WTC11 (cell line): ENCODE measurements at places on chromosomes 12 and 14. TPM values are rescaled to one million over a fixed set of nuclear protein-coding genes. Genes with fewer than 3 reads are reported as not detected.

Gene B3GNT4
- 1.6 to 2.0 TPM (median 1.6 TPM) in 3 replicates for total RNA-seq

Gene LTBP2
- 1.2 TPM in 3 replicates for total RNA-seq

Gene C12orf60
- 1.3 to 2.0 TPM (median 1.8 TPM) in 3 replicates for total RNA-seq

Gene SCFD1
- 69.1 to 79.1 TPM (median 77.5 TPM) in 3 replicates for total RNA-seq

Gene RFX4
- total RNA-seq: 0.14 to 0.26 TPM in 2 of 3 replicates, not detected in the other

Gene CDCA3
- 47.1 to 61.8 TPM (median 49.1 TPM) in 3 replicates for total RNA-seq

Gene CMKLR1
- 1.4 to 1.9 TPM (median 1.6 TPM) in 3 replicates for total RNA-seq

Gene CLEC4E
- total RNA-seq: not detected in 3 replicates

- H3K4me1 ChIP-seq: peaks cover 7% of the 10 kb centered on the region
- H3K27ac ChIP-seq: no peak overlapping the region
- H3K27me3 ChIP-seq: no peaks in the 10 kb centered on the region; the same call in 1 of the 2 replicates
- DNase-seq: no peak
Observed at GRCh38 chr12:68180792-68181744, 21.5 kb upstream of the IFNG start.

- H3K4me1 ChIP-seq: peaks cover 18% of the 10 kb centered on the region
- H3K27ac ChIP-seq: no peak overlapping the region
Observed at GRCh38 chr14:91501951-91502930, 7.9 kb downstream of the PPP4R3A start.

DNA sequence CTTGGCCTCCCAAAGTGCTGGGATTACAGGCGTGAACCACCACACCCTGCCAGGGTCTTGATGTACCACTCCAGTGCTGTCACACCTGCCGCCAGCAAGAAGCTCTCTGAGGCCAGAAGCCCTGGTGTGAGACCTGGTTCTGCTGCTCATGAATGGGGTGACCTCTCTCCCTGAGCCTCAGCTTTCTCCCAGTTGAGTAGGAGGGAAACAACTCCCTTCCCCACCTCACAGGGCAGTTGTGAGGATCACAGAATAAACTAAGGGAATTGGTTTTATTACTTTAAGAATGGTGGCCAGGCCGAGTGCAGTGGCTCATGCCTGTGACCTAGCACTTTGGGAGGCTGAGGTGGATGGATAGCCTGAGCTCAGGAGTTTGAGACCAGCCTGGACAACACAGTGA, 5.8 kb upstream of the CD63 start:
- H3K27me3 ChIP-seq: no peaks in the 10 kb centered on the region
- no peak overlapping the region for H3K27ac ChIP-seq
- peaks cover 37% of the 10 kb centered on the region for H3K4me1 ChIP-seq
- no peak overlapping the region for H3K4me3 ChIP-seq
- no peak for DNase-seq
- H3K36me3 ChIP-seq: no peaks in the 10 kb centered on the region

DNA sequence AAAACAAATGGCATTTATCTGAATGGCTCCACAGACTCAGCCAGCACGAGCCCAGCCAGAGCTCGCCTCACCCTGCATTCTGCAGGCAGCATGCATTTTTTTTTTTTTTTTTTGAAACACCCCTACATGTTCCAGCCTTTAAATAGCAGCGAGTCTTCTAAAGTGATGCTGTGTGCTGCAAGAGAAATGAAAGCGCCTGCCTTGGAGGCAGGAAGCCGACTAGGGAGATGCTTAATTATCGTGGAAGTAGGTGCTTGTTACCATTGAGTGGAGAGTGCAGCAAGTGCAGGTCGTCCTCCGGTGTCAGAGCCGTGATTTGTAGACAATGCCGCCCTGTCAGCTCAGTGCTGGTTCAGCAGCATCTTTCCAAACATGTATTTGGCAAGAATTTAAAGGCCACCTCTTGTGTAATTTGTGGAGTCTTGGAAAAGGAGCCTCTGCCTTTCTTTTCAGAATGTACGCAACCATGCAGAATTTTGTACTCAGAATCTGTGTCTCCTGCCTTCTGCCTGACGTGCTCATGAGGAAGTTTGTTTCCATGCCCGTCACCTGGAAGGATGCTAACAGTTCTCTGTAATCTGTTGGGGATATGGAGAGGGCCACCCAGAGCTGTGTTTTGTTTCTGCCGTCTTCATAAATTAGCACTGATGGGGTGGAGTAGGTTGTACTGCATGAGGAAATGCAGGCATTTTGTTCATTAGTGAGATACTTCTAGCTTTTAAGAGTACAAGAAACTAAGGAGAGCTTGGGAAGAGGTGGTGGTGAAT, 345.9 kb upstream of the RGS6 start:
- DNase-seq: no peak
- no peak overlapping the region; the same call in 1 of the 2 replicates for H3K27ac ChIP-seq
- H3K4me1 ChIP-seq: peaks cover 44% of the 10 kb centered on the region
- 0 out of 2 replicates have a peak, but pooled peaks cover 3% of the 10 kb centered on the region for H3K36me3 ChIP-seq

GRCh38 chr14:90518941-90519256, 122.1 kb downstream of the CALM1 start:
- no peak overlapping the region for H3K27ac ChIP-seq
- peaks cover 13% of the 10 kb centered on the region for H3K4me1 ChIP-seq
- H3K27me3 ChIP-seq: no peaks in the 10 kb centered on the region; the same call in 1 of the 2 replicates
- DNase-seq: peak; percentile 79
- H3K4me3 ChIP-seq: no peak overlapping the region
- no peaks in the 10 kb centered on the region for H3K36me3 ChIP-seq

DNA sequence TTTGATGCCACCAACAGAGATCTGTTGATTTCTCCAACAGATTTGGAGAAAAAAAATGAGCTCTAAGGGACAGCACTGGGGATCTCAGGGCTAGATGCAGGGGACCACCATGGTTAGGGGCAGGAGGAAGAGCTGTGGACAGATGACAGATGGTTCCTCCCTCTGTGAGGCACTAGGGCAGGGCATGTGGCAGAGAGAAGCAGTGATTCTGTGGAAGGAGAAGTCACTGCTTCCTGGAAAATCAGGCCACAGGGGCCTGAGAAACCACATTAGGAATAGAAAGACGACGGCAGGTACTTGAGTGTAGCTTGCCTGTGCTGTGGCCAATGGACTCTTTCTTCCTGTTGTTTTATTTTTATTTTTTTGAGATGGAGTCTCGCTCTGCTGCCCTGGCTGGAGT, 24.9 kb upstream of the TMED2 start:
- DNase-seq: no peak
- no peaks in the 10 kb centered on the region for H3K36me3 ChIP-seq
- H3K4me1 ChIP-seq: no peaks in the 10 kb centered on the region
- no peaks in the 10 kb centered on the region; the same call in 1 of the 2 replicates for H3K27me3 ChIP-seq

DNA sequence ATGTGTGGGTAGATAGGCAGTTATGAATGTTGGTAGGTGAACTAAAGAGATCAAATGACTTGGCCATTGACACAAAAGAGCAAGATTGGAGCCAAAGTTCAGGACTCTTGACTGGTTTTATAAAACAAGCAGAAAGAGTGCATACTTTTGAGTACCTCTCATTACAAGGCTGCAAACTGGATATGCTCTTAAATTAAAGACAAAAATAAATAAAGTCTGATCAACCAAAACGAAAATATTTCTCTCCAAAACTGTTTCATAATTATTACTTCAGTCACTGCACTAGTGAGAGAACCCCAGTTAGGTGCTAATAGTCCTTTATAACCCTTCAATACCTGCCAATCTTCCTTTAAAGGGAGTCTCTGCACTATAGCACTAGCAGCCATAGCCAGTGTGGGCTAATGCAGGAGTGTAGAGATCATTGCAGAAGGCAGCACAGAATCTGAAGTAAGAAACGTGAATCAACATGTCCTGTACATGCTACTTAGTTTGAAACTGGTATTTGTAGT, 147.1 kb downstream of the FOXA1 start:
- H3K4me3 ChIP-seq: no peak overlapping the region
- H3K27me3 ChIP-seq: no peaks in the 10 kb centered on the region
- peaks cover 2% of the 10 kb centered on the region; the same call in 1 of the 2 replicates for H3K36me3 ChIP-seq

DNA sequence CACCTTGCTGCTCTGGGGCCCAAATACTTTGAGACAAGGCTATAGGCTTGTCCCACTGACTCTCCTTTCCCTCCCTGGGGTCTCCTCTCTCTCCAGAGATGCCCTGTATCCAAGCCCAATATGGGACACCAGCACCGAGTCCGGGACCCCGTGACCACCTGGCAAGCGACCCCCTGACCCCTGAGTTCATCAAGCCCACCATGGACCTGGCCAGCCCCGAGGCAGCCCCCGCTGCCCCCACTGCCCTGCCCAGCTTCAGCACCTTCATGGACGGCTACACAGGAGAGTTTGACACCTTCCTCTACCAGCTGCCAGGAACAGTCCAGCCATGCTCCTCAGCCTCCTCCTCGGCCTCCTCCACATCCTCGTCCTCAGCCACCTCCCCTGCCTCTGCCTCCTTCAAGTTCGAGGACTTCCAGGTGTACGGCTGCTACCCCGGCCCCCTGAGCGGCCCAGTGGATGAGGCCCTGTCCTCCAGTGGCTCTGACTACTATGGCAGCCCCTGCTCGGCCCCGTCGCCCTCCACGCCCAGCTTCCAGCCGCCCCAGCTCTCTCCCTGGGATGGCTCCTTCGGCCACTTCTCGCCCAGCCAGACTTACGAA, 3.1 kb downstream of the NR4A1 start:
- no peak for DNase-seq
- 0 out of 2 replicates have a peak, but pooled peaks cover 3% of the 10 kb centered on the region for H3K36me3 ChIP-seq
- no peak overlapping the region for H3K27ac ChIP-seq
- peaks cover 30% of the 10 kb centered on the region for H3K27me3 ChIP-seq
- H3K4me1 ChIP-seq: peaks cover 25% of the 10 kb centered on the region
- H3K4me3 ChIP-seq: no peak overlapping the region

DNA sequence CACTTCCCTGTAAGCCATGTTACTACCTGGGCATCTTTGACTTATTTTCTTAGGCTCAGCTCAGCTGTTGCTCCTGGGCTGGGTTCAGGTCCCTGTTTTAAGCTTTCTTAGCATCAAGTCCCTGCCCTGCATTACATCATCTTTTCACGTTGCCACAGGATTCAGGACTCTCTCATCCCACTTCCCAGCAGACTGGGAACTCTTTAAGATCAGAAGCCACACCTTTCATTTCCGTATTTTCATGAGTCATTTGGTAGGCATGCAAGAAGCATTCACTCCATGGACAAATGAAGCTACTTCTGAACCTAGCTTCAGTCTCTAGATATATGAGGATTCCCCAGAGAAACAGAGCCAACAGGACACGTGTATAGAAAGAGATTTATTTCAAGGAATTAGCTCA, 726.8 kb downstream of the VRK1 start:
- no peaks in the 10 kb centered on the region; the same call in 1 of the 2 replicates for H3K36me3 ChIP-seq
- H3K4me1 ChIP-seq: no peaks in the 10 kb centered on the region
- H3K27me3 ChIP-seq: no peaks in the 10 kb centered on the region
- no peak overlapping the region for H3K4me3 ChIP-seq

- peaks cover 19% of the 10 kb centered on the region for H3K36me3 ChIP-seq
- no peak for DNase-seq
- no peak overlapping the region for H3K27ac ChIP-seq
- H3K4me3 ChIP-seq: no peak overlapping the region
- peaks cover 11% of the 10 kb centered on the region for H3K4me1 ChIP-seq
Observed at GRCh38 chr14:104750056-104750752, 2.7 kb upstream of the SIVA1 start.

- no peaks in the 10 kb centered on the region for H3K27me3 ChIP-seq
- no peak for DNase-seq
- H3K4me1 ChIP-seq: peaks cover 41% of the 10 kb centered on the region
- no peak overlapping the region for H3K4me3 ChIP-seq
- no peaks in the 10 kb centered on the region; the same call in 1 of the 2 replicates for H3K36me3 ChIP-seq
Observed at GRCh38 chr14:80926397-80927082, 15.0 kb downstream of the CEP128 start.

GRCh38 chr14:35438910-35439713, 34.6 kb upstream of the NFKBIA start:
- H3K4me1 ChIP-seq: no peaks in the 10 kb centered on the region
- no peak overlapping the region for H3K4me3 ChIP-seq
- no peaks in the 10 kb centered on the region for H3K27me3 ChIP-seq
- H3K36me3 ChIP-seq: no peaks in the 10 kb centered on the region
- H3K27ac ChIP-seq: no peak overlapping the region
- no peak for DNase-seq

GRCh38 chr12:5013266-5013730, 30.4 kb upstream of the KCNA5 start:
- DNase-seq: no peak
- no peak overlapping the region for H3K27ac ChIP-seq
- H3K36me3 ChIP-seq: no peaks in the 10 kb centered on the region
- H3K4me3 ChIP-seq: no peak overlapping the region
- peaks cover 7% of the 10 kb centered on the region for H3K4me1 ChIP-seq

DNA sequence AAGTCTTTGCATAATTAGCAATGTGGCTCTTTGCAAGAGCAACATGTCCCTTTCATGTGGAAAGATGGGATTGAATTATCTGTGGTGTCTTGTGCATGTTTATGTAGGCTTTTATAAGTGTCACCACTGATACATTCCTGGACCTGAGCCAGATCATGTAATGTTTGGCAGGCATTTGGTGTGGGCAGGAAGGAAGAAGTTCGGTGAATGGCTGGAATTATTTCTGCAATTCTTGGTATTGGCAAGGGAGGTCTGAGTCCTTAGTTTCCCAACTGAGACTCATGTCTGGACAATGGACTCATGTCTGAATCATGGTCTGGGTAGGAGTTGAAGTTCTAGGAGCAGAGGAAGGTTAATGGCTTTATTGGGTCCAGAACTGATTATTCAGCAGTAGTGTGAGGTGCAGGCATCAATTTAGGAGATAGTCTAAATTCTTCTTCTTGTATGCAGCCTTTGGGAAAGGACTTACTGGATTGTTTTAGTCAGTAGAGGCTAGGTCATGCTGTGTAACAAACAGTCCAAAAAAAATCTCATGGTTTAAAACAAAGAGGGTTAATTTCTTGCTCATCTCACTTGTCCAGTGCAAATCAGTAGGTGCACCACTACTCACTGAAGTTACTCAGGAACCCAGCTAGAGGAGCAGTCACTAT, 186.5 kb upstream of the LHX5 start:
- H3K4me3 ChIP-seq: no peak overlapping the region
- peaks cover 3% of the 10 kb centered on the region; the same call in 1 of the 2 replicates for H3K27me3 ChIP-seq
- H3K36me3 ChIP-seq: peaks cover 10% of the 10 kb centered on the region
- peaks cover 7% of the 10 kb centered on the region for H3K4me1 ChIP-seq
- no peak overlapping the region for H3K27ac ChIP-seq

GRCh38 chr14:73796893-73797542, 54.6 kb upstream of the PTGR2 start:
- H3K36me3 ChIP-seq: no peaks in the 10 kb centered on the region
- H3K27ac ChIP-seq: no peak overlapping the region
- peaks cover 10% of the 10 kb centered on the region for H3K4me1 ChIP-seq
- H3K4me3 ChIP-seq: no peak overlapping the region

GRCh38 chr14:92473261-92473968, 40.2 kb upstream of the RIN3 start:
- H3K27me3 ChIP-seq: no peaks in the 10 kb centered on the region
- H3K4me3 ChIP-seq: no peak overlapping the region
- peaks cover 8% of the 10 kb centered on the region for H3K36me3 ChIP-seq

DNA sequence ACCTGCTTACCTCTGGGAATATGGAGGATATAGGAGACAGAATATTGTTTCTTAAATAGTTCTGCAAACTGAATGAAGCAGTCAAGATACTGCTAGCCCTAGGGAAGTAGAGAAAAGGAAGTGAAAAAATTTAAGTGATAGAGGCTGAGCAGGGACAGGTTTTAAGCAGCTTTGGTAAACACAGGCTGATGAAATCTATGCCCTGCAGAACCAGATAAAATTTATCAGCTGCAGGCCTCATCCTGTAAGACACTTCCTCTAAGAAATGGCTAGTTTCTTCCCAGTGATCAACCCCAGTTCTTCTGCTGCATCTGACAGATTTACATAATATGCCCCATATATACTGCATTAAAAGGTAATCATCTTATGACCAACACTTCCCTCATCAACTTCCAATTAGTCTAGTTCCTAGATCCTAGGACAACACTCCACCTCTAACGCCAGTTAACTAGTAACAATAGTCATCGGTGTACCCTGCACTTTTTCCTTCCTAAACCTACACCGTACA, 1.3 kb upstream of the ESYT1 start:
- no peaks in the 10 kb centered on the region; the same call in 1 of the 2 replicates for H3K27me3 ChIP-seq
- peak overlapping the region; percentile 99 for H3K27ac ChIP-seq
- H3K36me3 ChIP-seq: peaks cover 22% of the 10 kb centered on the region
- H3K4me1 ChIP-seq: peaks cover 30% of the 10 kb centered on the region

GRCh38 chr12:122956035-122956434, 10.2 kb downstream of the ABCB9 start:
- no peaks in the 10 kb centered on the region for H3K27me3 ChIP-seq
- H3K27ac ChIP-seq: no peak overlapping the region
- DNase-seq: no peak
